ENCODE measurements at places on chromosomes 7 and 10.

GRCh38 chr7:100472121-100472851 lies 6.7 kb downstream of the TSC22D4 start:
- DNase-seq: no peak

- DNase-seq: no peak
Measured at GRCh38 chr10:13769946-13770345, 183.2 kb downstream of the PRPF18 start.

DNA sequence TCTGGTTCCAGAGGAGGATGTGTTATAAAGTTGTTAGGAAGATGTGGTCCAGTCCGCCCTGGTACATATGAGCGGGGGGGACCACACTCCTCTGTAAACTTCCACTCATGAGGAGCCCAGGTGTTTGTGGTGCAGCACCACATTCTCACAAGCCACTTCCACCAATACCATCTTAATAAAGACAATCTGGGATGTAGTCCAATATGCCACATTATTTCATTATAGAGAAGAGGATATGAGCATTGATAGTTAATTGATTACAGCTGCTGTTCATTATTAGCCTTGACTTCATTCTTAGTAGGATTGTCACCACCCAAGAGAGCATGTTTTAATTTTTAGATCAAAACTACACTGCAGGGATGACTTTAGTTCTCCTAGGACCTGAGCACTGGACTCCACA lies 40.5 kb downstream of the ERCC6 start:
- DNase-seq: no peak

DNA sequence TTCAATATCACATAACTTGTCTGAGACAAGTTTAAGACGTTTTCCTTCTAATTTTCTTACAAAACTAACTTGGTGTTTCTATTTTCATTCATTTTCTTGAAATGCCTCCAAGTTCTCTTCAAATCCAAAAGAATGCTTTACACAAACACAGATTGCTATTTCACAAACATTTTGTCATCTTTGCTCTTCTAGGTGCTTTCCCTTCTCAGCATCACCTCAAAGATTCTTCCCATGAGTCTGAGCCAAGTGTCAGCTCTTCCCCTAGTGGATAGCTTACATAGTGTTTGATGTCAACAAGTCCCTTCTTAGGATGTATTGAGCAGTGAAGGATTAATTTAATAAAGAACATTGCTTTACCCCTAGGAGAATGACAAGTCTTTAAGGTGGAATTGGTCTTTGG lies 38.1 kb upstream of the SEMA3A start:
- no peak for DNase-seq

GRCh38 chr7:43582503-43583423 lies at the start of gene STK17A:
STK17A (plus strand) TSS chr7:43583108; CDS start chr7:43583244, 136 bp downstream.
- peak; percentile 90 for DNase-seq

GRCh38 chr10:75435291-75435690 lies 3.9 kb downstream of the LRMDA start:
- no peak for DNase-seq

- DNase-seq: no peak
Measured at GRCh38 chr10:122515588-122516231, 44.8 kb upstream of the DMBT1 start.

DNA sequence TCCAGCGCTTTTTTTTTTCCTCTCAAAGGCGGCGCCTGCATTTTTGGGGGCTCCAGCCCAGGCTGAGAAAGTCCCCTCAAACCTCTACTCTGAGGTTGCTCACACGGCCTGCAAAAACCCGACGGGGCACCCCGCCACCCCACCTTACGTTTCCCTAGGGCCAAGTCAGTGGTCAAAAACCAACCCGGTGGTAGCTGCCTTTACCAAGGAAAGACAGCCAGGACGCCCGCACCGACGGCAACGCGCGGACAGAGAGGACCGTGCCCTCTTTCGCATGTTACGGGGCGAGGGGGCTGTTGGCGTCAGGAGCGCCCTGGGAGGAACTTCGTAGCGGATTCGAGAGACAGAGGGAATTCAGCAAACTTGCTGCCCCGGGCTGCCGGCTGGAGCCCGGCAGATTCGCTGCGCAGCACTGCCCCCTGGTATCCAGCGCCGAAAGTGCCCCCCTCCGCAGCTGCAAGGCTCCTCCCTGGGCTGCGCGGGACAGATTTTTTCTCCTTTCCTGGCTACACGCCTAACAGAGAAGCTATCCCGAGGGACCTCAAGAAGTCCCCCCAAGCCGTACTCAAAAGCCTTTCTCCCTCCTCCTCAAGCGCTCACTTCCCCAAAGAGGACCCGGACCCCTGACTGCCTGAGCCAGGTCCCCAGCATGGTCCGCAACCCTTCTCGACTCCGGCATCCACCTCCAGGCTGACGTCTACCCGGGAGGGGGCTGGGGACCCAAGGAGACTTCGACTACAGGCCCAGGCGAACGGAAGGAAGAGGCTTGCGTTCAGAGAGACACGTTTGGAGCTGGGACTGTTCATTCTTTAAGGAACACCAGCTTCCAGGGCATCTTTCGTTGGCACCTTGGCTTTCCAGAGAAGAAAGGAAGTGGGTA lies 27.7 kb upstream of the VAX1 start:
- peak; percentile 1 for DNase-seq

DNA sequence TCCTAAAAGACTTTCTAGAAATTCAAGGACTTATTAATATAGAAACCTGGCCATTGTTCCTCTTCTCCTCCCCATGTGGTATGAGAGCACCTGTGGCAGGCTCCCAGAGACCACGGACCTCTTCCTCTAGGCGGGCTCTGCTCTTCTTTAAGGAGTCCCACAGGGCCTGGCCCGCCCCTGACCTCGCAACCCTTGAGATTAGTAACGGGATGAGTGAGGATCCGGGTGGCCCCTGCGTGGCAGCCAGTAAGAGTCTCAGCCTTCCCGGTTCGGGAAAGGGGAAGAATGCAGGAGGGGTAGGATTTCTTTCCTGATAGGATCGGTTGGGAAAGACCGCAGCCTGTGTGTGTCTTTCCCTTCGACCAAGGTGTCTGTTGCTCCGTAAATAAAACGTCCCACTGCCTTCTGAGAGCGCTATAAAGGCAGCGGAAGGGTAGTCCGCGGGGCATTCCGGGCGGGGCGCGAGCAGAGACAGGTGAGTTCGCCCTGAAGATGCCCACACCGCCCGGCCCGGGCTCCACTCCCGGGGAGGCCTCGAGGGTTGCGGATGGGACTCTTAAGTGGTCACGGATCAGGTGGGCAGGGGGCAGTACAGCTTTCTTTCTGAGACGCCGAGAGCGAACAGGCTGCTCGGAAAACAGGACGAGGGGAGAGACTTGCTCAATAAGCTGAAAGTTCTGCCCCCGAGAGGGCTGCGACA lies at the start of gene SLC26A4:
TSS of gene SLC26A4 (plus strand) at position 448 of the 700 bp plus-strand sequence. CDS start 814 bp downstream, outside the sequence.
- DNase-seq: no peak

Data from effector CD8-positive, alpha-beta T cell (primary cell).